ENCODE measurements at places on chromosomes 6 and 20. TPM values are rescaled to one million over a fixed set of nuclear protein-coding genes. Genes with fewer than 3 reads are reported as not detected.

The RAD21L1 gene
- total RNA-seq = not detected

The TCP11 gene
- 0.72 TPM for total RNA-seq

The GPSM3 gene
- total RNA-seq = 0.88 TPM

The SOX4 gene
- 81.1 TPM for total RNA-seq

The RIPOR3 gene
- 2.4 TPM for total RNA-seq

The ALDH5A1 gene
- 2.2 TPM for total RNA-seq

The PRPH2 gene
- total RNA-seq = 3.3 TPM

The PACRG gene
- 1.4 TPM for total RNA-seq

The RAET1L gene
- not detected for total RNA-seq

The PGC gene
- total RNA-seq = not detected

The CD93 gene
- total RNA-seq = not detected

The TBX18 gene
- 64.1 TPM for total RNA-seq

The LHFPL5 gene
- not detected for total RNA-seq

The CAP2 gene
- 10.0 TPM for total RNA-seq

The TCF15 gene
- not detected for total RNA-seq

The TPX2 gene
- 16.2 TPM for total RNA-seq

The PLN gene
- 0.36 TPM for total RNA-seq

The HAO1 gene
- not detected for total RNA-seq

The CAGE1 gene
- total RNA-seq = under 0.01 TPM

The CDK5RAP1 gene
- 16.6 TPM for total RNA-seq

The C6orf52 gene
- not detected for total RNA-seq

The KCNQ2 gene
- 0.36 TPM for total RNA-seq

The ZKSCAN8 gene
- total RNA-seq = 25.7 TPM

The ARMH2 gene
- total RNA-seq = not detected

The OR12D2 gene
- total RNA-seq = not detected

The IL17A gene
- total RNA-seq = not detected

The C20orf204 gene
- total RNA-seq = 0.59 TPM

The MUC22 gene
- not detected for total RNA-seq

The HMGCLL1 gene
- total RNA-seq = 0.36 TPM

The SSTR4 gene
- total RNA-seq = not detected

The ULBP3 gene
- 11.2 TPM for total RNA-seq

The PRDM13 gene
- not detected for total RNA-seq

The SIM1 gene
- total RNA-seq = under 0.01 TPM

Measured in osteoblast (primary cell).